Activated T-helper 1 cell treated with anti-CD3 and anti-CD28 coated beads, Interleukin-12 subunit alpha, Interleukin-12 subunit beta, Interleukin-2, Interleukin-4 antibody, amounts not matched to agents 30 ng/mL and 10 ng/mL and 1 ng/mL, durations not matched to agents 14 hours and 24 hours and 36 hours (primary cell): ENCODE measurements at places on chromosomes 1 and 21.
A peak's percentile ranks its signal among the peaks of the same experiment; 100 is the strongest.

DNA sequence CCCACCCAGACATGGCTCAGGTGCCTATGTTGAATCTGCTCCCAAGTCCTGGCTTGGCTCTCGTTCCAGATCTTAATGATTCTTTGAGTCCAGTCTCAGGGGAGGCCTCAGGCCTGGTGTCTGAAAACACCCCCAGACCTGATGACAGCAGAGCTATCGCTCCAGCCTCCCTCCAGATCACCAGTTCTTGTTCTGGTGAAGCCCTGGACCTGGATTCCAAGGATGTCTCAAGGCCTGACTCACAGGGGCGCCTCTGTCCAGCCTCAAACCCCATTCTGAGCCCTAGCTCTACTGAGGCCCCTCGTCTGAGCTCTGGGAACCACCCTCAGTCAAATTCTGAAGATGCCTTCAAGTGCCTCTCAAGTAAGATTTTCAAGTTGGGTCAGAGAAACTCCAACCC lies 11.4 kb downstream of the MROH7 start:
- DNase-seq, result no peak

GRCh38 chr1:6470132-6471085 lies 4.4 kb upstream of the TNFRSF25 start:
- no peak for DNase-seq

GRCh38 chr1:68087184-68087583 lies 36.8 kb upstream of the DIRAS3 start:
- no peak for DNase-seq

DNA sequence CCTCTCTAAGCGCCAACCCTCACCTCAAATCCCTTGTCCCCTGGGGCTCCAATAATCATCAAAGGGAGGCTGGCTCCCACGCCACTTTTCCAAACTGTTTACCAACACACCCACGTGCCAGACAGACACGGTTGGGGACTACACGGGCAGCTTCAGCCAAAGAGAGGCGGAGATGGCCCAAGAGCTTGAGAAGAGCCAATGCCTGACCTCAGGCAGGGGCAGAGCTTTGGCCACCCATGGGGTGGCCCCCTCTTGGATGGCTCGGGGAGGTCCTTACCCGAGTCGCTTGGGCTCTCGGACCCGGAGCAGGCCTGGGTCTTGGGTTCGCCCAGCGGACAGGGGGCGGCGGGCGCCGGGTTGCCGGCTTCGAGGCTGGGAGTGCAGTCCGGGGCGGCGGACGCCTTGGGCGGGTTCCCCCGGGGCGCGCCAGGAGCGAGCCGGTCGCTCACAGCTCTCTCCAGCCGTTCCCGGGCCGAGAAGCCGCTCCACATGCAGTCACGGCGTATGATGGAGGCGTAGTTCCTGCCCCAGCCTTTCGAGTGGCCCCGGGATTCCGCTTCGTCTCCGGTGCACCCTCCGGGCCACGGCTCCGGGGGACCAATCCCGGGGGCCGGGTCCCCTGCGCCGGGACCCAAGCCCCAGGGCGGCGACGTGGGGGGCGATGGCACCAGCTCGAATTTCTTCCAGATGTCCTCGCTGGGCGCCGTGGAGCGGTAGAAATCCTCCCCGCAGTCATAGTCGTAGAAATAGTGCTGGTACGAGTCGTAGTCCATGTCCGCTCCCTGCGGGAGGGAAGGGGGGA lies 854 bp downstream of the MYCL start:
- DNase-seq, result peak; percentile 3

DNA sequence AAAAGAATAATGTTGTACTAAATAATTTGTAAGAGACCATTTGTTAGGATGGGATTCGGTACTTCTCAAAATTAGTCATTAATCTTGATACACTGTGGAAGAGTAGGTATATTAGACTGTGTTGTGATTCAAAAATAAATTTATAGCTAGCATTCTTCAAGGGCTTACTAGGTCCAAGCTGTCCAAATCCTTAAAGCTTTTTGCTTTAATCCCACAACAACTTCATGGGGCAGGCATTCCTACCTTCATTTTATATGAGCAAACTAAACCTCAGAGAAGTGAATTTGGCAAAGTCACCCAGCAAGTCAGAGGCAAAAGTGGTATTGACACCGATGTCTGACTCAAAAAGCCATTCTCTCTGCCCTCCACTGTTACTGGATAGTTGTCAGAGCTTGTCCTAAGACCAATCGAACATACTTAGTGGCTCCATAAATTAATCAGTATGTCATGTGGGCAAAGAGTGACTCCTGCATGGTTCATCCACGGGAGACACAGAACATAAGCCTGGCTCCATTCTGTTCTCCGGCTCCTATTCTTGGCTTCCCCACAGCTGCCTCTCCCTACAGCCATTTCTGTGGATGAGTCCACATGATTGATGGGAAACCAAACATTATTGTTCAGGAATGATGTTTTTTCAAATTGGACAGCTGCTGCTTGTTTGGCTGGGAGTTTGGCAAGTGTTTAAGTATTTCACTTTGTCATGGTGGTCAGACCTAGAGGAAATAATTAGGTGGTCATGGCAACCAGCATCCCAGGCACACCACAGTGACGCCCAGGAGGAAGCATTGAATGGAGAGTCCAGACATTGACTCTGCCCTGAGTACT lies 133.4 kb upstream of the FGGY start:
- DNase-seq, result no peak

DNA sequence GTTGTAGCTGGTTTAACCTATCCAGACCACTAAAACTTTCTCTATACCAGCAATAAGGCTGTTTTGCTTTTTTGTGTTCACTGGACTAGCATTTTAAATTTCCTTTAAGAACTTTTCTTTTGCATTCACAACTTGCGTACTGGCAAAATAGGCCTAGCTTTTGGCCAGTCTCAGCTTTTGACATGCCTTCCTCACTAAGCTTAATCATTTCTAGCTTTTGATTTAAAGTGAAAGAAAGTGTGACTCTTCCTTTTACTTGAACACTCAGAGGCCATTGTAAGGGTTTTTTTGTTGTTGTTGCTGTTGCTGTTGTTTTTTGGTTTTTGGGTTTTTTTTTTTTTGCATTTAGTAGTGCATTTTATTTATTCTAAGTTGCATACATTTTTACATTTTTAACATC lies 15.2 kb downstream of the RPAP2 start:
- DNase-seq, result no peak

DNA sequence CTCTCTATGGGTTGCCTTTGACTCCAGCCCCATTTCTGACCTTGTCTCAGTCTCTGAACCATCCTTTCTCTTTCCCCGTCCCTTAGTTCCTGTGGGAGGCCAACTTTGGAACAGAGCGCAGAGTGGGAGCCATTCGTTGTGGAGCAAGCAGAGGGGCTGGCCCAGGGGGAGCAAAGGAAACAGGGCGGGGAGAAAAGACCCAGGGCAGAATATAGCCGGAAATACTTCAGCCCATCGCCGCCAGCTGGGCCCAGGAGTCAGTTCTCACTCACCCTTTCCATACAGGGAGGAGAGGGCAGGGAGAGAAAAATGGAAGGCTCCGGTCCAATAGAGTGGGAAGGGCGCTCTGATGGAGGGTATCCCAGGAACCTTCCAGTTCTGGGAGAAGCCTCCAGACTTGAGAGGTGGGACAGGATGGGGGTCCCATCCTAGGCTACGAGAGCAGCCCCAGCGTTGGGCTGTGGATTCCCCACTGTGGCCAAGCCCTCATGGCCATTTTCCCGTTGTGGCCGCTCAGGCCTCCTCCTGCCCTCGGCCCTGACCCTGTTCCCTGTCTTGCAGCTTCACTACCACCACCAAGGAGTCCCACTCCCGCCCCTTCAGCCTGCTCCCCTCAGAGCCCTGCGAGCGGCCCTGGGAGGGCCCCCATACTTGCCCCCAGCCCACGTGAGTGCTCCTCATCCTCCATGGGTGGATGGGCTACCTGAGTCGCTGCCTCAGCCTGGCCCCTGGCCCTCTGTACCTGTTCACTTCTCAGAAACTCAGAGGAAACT lies 10.9 kb downstream of the PEAR1 start:
- no peak for DNase-seq

DNA sequence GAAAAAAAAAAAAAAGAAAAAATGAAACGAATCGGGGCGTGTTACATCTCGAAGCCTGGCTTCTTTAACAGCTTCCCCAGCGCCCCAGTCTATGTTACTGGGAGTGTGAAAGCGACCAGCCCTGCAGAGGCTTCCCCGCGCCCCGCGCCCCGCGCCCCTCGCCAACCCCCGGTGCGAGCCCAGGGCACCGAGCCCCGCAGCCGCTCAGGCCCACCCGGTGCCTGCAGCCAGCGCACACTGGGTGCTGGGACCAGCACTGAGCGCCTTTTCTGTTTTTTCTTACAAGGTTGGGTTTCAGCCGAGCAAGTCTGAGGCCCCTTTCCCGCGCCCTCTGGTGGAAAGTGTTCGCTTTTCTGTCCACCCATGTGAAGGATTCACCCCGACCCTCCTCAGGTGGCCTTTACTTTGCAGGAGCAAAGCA lies 42.1 kb upstream of the ZNF496 start:
- peak; percentile 19 for DNase-seq

DNA sequence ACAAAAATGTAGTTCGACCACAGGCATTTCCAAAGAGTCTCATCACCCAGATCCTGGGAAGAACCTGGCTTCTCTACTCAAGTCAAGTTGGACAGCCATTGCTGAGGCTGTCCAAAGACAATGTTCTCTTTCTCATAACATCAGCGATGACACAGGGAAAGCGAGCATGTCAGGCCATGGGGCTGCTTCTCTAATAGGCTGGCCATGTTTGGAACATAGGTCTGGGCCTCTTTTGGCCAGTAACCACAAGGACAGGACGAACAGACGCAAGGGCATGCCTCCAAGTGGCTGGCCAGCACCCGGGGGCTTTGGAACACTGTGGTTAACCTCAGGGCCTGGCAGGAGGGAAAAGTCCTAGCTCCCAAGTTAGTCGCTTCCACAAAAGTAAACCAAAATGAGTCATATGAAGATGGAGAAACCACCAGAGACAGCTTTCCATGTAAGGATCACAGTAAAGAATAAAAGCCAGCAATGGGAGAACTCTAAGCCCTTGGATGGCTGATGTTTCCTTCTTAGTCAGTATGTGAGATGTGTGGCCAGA lies 80.6 kb upstream of the SLC44A3 start:
- no peak for DNase-seq

GRCh38 chr1:112718691-112719418 lies 3.7 kb upstream of the PPM1J start:
- DNase-seq, result peak; percentile 70

DNA sequence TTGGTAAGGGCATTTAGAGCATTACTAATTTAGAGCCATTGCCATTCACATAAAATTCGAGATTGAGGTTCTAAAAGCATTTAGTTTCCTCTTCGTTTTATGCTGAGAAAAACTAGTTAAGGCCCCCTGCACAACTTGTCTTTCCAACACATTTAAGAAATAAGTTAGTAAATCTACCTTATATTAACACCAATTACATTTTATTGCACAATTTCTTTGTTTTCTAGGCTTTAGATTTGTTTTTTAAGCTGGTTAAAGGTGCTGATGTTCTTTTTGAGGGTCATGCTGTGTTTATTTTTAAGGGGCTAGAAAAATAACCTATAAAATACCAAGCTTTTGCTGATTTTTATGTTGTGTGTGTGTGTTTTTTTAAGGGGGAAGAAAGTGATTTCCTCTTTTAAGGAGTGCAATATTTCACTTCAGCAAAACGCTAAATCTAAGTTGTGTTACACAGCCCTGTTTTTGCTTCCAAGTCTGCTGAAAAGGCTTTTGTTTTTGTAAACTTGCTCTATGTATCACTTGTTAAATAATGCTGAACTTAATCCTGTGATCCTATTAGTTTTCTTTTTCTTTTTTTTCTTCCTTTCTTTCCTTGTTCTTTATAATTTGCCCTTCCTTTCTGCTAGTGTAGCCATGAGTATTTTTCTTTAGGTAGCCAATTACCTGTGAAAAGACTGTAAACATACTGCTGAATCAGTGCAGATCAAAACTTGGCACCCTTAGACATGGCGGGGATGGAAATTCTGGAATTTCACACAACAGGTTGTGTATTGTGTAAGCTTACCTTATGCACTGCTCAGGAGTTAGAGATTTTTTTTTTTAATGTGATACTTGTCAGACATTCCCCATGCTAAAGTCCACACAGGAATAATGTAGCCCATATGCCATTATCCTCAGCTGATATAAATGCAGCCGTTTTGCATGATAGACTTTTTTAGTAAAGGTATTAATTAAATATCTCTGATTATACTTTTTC lies 1.5 kb downstream of the CEPT1 start:
- DNase-seq, result no peak

DNA sequence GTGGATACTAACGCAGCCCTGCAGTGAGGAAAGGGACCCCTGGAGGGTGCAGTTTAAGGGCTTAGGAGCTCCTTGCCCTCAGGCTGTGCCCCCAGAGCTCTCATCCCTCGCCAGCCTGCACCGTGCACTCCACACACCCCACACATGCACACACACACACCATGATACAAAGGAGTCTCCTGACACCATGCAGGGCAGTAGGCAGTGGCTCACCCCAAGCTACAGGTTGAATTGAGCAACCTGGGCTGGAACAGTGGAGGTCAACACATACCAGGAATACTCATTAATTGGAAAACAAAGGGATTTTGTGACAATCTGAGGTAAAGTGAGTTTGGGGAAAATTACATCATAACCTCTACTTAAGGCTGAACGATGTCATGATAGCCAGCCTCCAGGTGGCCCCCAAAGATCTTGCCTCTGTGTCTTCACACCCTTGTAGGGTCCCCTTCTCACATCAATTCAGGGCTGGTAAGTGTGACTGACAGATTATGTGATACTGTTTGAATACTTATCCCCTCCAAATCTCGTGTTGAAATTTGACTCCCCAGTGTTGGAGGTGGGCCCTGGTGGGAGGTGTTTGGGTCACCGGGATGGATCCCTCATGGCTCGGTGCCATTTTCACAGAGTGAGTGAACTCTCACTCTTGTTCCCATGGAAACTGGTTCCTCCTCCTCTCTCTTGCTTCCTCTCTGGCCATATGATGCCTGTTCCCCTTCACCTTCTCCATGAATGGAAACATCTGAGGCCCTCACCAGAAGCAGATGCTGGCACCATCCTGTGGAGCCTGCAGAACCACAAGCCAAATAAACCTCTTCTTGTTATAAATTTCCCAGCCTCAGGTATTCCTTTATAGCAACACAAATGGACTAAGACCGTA lies 111.0 kb upstream of the RAB4A start:
- DNase-seq, result no peak

DNA sequence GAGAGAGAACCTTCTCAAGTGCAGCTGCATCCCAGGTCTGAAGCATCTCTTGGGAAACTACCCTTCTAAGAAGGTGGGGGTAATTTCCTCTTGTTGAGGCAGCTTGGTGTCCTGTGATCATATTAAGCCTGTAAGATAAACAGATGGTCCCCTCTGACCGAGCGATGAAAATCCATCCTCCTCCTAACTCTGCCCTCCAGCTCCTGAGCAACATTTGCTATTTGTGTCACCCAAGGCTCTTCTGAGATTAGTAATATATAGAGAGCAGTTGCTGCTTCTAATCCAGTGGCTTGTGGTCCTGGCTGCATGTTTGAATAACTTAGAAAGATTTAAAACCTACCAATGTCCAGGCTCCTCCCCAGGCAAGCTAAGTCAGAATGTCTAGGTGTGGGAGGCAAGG lies 123.7 kb downstream of the DISC1 start:
- no peak for DNase-seq

DNA sequence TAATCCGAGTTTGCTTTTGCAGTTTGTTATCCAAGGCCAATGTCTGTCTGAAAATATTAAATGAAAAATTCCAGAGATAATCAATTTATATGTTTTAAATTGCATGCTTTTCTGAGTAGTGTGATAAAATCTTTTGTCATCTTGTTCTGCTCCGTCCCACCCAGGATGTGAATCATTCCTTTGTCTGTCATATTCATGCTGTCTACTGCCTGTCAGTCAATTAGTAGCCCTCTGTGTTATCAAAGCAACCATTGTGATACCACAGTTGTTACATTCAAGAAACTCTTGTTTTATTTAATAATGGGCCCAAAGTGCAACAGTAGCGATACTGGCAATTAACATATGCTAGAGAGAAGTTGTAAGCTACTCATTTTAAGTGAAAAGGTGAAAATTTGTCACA lies 819.3 kb downstream of the BRINP3 start:
- no peak for DNase-seq
